ENCODE measurements at places on chromosomes 12 and 14.

DNA sequence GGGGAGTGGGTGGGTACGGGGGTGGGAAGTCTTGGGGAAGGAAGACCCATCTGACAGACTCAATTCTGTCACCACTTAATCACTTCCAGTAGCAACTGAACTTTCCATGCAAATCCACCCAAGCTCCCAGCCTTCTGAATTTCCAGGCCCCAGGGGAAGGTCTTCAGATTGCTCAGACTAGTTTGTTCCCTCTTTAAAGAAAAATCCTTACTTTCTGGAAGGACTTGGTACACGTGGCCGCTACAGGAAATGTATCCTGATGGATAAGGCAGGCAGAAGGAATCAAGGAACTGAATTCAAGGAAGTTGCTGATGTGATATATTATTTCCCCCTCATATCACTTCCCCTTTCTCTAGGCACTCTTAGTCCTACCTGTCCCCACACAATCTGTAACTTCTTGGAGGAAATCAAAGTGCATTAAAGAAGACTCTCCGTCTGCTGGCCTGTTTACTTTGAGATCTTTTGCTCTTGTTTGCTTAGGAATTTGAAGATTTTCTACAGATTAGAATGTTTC lies 6.4 kb downstream of the NFKBIA start:
- DNase-seq, result no peak

DNA sequence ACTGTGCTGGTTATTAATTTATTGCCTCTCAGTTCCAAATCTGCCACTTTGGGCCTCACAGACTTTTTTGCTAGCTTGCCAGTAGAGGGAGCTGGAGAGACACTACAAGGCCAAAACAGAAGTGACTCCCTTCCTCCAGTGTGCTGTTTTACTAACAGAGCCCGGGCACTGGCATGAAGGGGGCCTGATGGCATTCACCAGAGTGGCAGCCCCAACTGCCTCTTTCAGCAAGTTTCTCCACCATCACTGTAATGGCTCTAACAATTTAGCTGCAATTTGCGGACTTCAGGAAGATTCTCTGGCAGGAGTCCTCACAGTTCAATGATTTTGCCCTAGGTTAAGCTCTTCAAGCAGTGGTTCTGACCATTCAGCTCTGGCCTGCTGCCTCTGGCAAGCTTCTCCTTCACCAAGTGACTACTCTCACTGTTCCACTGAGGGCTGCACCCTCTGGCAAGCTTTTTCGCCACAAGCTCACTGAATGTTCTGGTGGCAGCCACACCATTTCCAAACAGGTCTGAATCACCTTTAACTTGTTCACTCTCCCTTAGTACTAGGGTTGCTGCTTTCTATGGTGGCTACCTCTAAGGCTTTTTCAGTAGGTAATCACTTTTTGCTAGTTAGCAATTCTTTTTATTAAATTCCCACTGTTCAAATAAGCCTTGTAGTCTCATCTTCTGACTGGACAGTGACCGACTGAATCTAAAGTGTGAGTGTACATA lies 104.9 kb downstream of the ZC3H14 start:
- DNase-seq, result peak; percentile 40

DNA sequence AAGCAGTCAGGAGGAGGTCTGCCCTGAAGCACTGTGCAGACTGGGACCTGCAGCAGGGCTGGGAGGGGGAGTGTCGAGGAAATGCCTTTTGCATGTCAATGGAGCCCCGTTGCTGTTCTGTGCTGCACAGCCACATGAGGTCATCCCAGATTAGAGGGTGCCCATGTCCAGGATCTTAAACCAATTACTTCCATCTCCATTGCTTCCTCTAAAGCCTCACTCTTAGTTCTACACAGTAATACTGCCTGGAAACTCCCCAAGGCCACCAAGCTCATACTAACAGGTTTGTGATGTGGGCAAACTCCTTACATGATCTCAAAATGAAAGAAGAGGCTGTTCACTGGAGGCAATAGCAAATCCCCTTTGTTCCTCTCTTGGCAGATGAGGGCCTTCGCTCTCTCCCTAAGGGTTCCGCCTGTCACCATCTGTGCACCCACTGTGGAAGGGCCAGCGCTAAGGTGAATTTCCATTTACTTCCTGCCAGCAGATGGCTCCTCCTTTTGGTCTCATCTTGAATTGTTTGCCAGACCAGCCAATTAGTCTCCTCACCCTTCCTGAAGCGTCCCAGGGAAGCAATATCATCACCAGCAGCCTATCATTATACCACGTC lies 35.4 kb upstream of the LTA4H start:
- DNase-seq, result no peak

- no peak for DNase-seq
Measured at GRCh38 chr12:68287106-68287505, 33.7 kb upstream of the IL22 start.

- no peak for DNase-seq
Measured at GRCh38 chr12:109609342-109609741, 35.7 kb downstream of the MVK start.

- no peak for DNase-seq
Measured at GRCh38 chr12:26383041-26383440, 187.7 kb downstream of the SSPN start.

DNA sequence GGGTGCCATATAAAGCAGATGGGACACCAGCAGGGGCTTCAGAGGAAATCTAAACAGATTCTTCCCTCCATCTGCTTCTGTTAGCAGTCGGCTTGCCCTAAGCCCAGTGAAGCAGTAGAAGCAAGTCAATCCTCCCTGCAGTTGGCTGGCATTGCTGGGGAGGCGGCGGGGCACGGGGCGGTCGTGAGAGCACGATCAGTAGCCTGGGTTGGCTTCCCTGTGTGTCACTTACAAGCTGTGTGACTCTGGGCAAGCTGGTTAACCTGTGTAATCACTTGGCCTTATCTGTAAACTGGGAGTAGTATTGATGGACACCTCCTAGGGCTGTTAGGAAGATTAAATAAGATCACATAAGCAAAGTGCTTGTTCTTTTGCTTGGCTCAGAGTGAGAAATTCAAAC lies 19.4 kb downstream of the MYRFL start:
- no peak for DNase-seq

DNA sequence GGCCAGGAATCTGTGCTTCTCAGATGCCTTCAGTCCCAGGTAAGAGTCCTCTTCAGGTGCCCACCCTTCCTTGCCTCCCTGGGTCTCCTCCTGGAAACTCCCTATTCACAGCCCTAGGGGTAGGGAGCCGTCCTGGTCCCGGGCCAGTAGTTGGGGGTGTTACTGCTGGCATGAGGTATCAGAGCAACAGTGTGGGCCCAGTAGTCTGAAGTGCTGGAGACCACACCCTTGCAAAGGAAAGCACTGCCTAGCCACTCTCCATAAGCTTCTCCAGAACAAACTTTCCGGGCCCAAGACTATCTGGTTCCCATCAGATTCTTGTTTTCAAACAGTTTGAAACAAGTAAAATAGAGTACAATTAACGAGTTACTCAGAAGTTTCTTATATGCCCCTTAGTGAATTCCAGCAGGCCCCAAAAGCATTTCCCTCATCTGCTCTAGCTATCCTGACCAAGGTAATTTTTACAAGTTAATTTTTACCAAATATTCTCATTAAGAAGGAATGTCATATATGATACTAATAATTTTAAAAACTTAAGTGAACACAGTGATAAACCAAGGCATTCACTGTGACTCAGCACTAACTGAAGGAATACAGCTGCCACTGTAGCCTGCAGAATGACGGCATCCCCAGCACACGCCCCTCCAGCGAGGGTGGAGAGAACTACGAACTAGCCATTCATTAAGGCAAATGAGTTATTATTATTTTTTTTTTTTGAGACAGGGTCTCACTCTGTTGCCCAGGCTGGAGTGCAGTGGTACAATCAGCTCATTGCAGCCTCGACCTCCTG lies 49.4 kb downstream of the MOK start:
- DNase-seq, result no peak

GRCh38 chr12:99372257-99372920 lies 275.2 kb upstream of the GARIN6 start:
- DNase-seq, result no peak

DNA sequence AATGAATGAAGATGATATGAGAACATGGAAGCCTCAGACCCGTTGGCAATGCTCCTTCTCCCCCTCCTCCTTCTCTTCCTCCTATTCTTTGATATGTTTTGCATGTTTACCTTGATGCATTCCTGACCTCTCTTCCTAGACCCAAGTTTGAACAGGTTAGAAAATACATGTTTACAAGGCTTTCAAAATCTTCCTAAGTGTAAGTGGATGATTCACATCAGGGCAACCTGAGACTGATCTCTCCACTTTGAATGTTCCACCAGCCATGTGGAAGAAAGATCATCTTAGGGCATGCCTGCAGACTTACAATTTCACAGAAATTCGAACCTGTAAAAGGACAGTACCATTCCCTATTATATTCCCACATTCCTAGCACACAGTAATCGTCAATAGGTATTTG lies 18.0 kb upstream of the LDHB start:
- no peak for DNase-seq

GRCh38 chr14:50479041-50479440 lies 53.3 kb downstream of the MAP4K5 start:
- DNase-seq, result no peak

GRCh38 chr14:71487941-71488340 lies 444.3 kb upstream of the RGS6 start:
- DNase-seq, result no peak

GRCh38 chr12:4849795-4850345 lies 59.8 kb upstream of the KCNA1 start:
- DNase-seq, result no peak

GRCh38 chr14:79781882-79782281 lies 429.4 kb downstream of the DIO2 start:
- no peak for DNase-seq

GRCh38 chr14:56331592-56332216 lies 213.5 kb downstream of the PELI2 start:
- no peak for DNase-seq

GRCh38 chr12:51911307-51911706 lies 4.0 kb downstream of the ACVRL1 start:
- DNase-seq, result no peak

GRCh38 chr12:93550748-93551611 lies 21.5 kb upstream of the SOCS2 start:
- no peak for DNase-seq

DNA sequence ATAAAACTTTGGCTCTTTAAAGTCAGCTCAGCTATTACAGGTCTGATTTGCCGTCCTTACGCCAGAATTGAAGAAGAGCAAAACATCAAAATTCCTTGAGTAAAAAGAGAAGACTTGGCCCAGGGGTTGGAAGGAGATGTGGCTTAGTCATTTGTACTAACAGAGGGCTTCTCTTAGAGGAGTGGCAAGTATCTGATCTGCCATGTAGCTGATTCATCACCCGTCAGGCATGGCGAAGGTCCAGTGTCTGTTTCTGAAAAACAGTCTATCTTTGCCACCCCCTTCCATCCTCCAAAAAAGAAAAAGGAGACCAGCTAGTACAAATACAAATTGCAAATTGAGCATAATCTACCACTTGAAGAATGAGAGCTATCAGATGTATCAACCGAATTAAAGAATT lies 91.9 kb downstream of the RAD52 start:
- DNase-seq, result no peak

Measured in stimulated activated CD8-positive, alpha-beta memory T cell treated with anti-CD3 and anti-CD28 coated beads, Interleukin-7, amount 100 ng/mL, for 4 hours (primary cell).